ENCODE measurements at places on chromosomes 7 and 10. TPM values are rescaled to one million over a fixed set of nuclear protein-coding genes. Genes with fewer than 3 reads are reported as not detected.
A peak's percentile ranks its signal among the peaks of the same experiment; 100 is the strongest.

DNA sequence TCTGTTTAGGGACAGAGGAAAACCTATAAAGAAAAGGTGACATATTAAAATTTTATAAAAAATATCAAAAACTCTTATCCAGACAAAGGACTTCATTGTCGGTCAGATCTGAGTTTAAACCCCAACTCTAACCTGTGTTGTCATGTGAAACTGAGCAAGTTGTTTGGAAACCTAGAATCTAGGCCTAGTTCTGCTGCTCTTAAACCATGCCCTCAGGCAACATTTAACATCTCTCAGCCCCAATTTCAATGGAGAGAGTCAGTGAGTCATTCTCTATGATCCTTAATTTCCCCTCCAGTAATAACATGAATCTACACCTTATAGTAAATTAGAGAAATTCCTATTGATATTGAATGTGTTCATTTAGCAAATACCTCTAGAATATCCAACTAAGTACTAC is 192.3 kb downstream of the IMMP2L start:
- no peak for DNase-seq

DNA sequence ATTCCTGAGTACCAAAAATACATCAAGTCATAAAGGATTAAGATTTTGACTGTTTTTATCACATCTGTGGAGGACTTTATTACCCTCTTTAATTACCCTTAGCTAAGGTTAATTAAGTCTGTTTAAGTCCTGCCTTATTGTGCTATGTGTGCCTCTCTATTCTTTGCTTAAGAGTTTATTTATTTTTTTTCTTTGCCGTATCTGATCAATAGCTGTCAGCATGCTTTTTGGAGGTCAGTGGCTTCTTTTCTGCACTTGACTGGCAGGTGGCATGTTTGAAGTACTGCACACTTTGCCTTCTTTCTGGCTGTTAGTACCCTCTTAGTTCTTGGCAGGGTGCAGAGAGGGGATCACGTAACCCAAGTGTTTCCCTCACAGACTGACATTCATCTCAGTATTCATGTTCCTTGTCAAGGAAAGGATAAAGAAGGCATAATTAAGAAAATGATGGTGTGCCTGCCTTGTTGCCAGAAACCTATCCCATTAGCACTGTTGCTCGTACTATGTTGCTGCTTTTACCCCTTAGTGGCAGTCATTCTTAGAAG is 225.8 kb downstream of the EXOC4 start:
- no peak for DNase-seq

The SUN3 gene
- total RNA-seq, result not detected

- DNase-seq, result no peak
Measured at GRCh38 chr10:45581216-45581549, 91.4 kb downstream of the ZFAND4 start.

The SPDYE8 gene
- total RNA-seq, result not detected

DNA sequence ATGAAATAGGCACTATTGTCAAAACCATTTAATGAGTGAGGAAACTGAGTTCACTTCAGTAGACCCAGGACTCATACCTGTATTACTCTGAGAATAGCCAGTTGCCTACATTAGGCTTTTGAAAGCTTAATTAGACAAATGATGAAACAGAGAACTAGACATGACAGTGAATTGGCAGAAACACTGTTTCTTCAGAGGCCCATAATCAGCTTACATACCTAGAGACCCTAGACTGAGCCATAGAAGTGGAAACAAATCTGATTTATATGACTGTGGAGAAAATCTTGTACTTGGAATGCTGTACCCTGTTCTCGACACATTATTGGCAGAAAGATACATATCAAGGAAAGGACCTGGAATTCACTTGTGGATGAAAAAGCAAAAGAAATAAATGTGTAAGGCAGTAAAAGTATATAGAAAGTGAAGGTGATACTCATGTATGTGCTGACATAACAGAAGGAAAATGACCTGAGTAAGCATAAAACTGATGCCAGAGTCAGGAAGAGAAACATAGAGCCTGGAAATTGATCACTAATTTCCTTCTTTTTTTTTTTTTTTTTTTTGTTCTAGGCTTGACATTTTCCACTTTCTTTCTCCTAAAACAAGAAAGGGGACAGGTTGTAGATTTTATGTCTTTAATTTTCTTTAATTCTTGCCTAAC is 251.5 kb downstream of the BICC1 start:
- no peak for DNase-seq

- DNase-seq, result peak; percentile 41
Measured at GRCh38 chr10:86520871-86521677, 518 bp downstream of the WAPL start.

DNA sequence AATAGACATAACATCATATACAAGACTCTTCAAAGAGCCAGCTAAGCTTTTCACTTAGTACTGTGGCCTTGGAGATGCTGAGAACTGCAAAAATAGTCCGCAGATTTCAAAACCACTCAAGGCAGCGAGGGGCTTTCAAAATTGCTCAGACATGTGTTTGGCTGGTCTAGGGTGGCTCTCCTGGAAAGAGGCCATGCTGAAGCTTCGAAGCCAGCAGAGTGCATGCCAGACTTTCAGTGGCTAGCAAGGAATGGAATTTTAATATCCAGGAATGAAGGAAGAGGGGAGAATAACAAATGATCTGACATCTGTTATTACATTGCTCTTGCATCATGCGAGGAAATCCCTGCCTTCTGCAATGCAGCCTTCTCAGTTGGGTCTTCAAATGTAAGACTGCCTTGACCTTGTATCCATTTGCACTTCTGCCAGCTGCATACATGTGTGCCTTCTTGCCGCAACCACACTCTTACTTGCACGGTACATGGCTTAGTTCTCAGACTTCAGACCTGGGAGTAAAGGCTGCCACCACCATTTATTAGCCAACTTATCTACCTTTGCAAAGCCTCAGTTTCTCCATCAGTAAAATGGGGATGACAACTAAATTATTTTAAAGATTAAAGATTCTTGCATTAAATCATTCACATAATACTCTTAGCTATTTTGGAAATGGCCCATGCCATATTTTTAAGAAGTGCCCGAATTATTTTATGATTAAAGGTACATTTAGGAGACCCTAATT is 55.9 kb downstream of the ITIH5 start:
- DNase-seq, result no peak

- DNase-seq, result peak; percentile 91
Measured at GRCh38 chr7:104983578-104984539, 30.1 kb upstream of the KMT2E start.

The MSANTD7 gene
- 13.6 TPM for total RNA-seq

GRCh38 chr7:121558288-121558687 is 162.2 kb upstream of the FAM3C start:
- no peak for DNase-seq

DNA sequence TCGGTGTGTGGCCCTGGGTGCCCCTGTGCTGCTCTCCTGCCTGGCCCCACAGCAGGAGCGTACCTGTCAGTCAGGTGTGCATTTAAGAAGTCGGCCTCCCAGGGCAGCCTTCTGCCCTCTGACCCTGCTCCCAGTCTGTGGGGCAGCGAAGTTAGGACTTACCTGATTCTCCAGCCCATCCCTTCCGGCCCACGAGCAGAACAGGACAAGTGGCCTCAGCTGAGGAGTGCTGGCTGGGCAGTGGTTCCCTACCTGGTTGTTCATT is 24.7 kb downstream of the CTBP2 start:
- DNase-seq, result no peak

- DNase-seq, result peak; percentile 85
Measured at GRCh38 chr7:73941836-73942551, 81.0 kb downstream of the TMEM270 start.

GRCh38 chr10:62818426-62819011 is 2.4 kb upstream of the EGR2 start:
- peak; percentile 6 for DNase-seq

GRCh38 chr10:132460071-132460470 is 63.1 kb downstream of the PWWP2B start:
- DNase-seq, result no peak

GRCh38 chr10:50452603-50453002 is 171.2 kb downstream of the SGMS1 start:
- no peak for DNase-seq

The AUTS2 gene
- total RNA-seq, result 11.3 TPM

- no peak for DNase-seq
Measured at GRCh38 chr7:89165421-89165820, 369.9 kb upstream of the TEX47 start.

DNA sequence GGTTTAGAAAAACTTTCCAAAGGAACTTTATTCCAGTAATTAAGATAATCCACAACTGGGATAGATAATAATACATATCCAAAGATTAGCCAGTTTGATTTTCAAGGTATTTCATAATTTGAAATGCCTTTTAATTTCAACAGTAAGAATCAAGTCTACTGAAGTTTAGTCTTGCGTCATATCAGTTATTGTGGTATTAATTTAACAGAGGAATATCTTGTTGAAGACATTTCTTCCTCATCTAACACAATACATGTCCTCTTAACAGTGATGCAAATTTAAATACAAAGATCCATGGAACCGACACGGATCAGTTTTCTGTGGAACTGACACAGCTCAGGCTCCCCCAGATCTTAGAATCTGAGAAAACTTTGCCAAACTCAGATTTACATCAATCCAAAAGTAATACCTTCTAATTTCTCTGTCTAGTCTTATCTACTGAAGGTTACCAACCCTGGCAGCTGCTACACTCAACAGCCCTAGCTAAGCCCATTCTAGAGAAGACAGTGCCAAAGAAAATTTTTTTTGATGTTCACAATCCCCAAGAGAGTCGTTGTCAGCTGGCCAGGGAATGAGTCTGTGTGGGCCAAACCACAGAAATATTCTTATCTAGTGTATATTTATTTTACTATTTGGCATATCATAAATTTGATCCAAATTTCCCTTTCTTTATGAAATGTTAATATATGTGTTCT is 365.2 kb upstream of the MEOX2 start:
- DNase-seq, result no peak

GRCh38 chr10:71900441-71901180 is 49.6 kb upstream of the PSAP start:
- DNase-seq, result no peak

The GRID2IP gene
- total RNA-seq, result not detected
